Stimulated activated effector memory CD8-positive, alpha-beta T cell treated with anti-CD3 and anti-CD28 coated beads, Interleukin-12 subunit alpha, Interleukin-12 subunit beta, amount 100 ng/mL, for 72 hours (primary cell): ENCODE measurements at places on chromosomes 5 and 9.

DNA sequence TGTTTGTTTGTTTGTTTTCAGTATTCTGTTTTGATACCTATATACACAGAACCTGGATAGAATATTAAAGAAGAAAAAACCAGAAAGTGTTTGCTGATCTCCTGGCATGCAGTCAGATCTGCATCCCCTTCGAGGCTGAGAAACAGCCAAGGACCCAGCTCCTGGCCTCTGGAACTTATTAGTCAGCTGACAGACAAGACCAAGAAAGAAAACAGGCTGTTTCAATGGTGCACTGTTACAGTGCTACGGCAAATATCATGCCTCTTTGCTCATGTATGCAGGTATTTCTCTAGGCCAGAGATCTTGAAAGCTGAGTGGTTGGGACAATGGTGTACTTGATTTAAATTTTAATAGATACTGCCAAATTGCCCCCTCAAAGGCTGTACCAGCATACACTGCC lies 95.0 kb downstream of the C5orf15 start:
- no peak for DNase-seq

- DNase-seq: no peak
These were observed 21.6 kb downstream of the LNPEP start for GRCh38 chr5:96957254-96958049.

DNA sequence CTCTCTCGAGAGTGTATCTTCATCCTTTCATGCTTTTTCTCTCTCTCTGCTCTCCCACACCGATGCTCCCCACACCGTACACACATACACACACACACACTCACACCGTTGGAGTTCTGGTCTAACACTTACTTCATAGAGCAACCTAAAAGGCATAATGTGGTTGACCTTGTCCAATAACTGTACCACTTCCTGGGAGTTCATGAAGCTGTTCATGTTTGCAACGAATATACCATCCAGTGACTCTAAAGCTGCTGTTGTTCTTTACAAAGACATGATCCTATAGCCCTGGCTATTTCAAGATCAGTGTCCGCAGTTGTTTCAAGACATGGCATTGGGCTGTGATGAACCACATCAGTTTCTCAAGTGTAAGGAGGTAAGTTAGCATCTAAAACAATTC lies 10.0 kb downstream of the MEF2C start:
- DNase-seq: no peak

DNA sequence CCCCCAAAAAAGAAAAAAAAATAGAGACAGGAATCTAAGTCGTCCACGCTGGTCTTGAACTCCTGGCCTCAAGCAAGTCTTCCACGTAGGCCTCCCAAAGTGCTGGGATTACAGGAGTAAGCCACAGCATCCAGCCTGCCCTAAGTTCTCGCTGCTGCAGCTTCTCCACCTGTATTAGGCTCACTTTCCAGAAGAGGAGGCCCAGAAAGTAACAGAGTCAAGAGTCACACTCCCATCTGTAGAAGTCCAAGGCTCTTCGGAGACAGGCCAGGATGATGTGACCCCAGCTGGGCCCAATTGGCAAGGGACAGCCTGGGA lies 1.8 kb downstream of the EEIG1 start:
- DNase-seq: no peak

DNA sequence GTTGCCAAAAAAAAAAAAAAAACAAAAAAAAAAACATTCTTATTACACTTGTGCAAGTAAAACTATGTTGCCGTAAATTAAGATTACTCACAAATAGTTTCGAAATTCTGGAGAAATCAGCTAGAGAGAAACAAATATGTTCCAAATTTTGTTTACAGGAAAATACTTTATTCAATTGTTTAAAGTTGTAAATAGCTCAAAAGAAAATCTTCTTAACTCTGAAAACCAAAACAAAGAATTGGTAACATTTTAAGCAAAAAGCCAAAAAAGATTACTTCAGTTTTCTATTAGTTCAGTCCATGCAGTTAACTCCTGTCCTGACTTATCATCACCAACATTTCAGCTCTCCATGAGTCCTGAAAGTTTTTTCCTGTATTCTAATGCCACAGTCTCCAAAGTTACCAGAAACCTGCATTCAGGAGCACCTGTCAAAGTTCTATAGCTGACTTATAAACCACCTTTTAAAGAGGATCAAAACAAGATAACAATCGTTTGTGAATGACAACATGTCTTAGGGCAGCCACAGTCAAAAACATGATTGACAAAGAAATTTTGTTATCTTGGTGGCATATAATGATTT lies 194.1 kb downstream of the RANBP17 start:
- no peak for DNase-seq

GRCh38 chr9:97751531-97751930 lies 54.4 kb upstream of the XPA start:
- no peak for DNase-seq

DNA sequence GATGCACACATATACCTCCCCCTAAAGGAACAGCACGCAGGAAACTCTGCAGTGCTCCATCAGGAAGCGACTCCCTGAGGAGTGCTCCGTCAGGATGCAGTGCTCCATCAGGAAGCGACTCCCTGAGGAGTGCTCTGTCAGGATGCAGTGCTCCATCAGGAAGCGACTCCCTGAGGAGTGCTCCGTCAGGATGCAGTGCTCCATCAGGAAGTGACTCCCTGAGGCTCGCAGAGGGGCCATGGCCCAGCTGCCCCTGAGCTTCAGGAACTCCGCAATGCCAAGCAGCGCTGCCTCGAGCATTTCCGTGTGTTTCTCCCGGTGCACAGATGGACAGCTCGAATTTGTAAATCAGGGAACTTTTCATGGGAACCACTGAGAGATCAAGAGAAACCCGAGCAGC lies 88.1 kb downstream of the PAX5 start:
- DNase-seq: no peak

DNA sequence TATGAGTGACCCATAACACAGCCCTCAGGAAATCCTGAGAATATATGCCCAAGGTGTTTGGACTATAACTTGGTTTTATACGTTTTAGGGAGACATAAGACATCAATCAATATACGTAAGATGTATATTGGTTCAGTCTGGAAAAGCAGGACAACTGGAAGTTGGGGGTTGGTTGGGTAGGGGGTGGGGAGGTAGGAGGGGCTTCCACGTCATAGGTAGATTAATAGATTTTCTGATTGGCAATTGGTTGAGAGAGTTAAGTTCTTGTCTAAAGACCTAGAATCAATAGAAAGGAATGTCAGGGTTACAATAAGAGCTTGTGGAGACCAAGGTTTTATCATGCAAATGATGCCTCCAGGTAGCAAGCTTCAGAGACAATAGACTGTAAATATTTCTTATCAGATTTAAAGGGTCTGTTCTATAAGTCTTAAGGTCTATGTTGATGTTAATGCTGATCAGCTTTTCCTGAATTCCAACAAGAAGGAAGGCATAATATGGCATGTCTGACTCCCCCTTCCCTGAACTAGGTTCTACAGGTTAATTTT lies 2267.7 kb upstream of the ACO1 start:
- DNase-seq: no peak

GRCh38 chr5:164504141-164504772 lies 998.8 kb downstream of the MAT2B start:
- no peak for DNase-seq

- no peak for DNase-seq
These were observed 71.2 kb upstream of the CNTLN start for GRCh38 chr9:17063535-17064135.

GRCh38 chr5:56558131-56558745 lies 257.1 kb upstream of the MAP3K1 start:
- no peak for DNase-seq

- DNase-seq: no peak
These were observed 158.5 kb upstream of the ELL2 start for GRCh38 chr5:96120120-96120519.

GRCh38 chr5:74424162-74424868 lies 216.2 kb downstream of the ENC1 start:
- DNase-seq: no peak

GRCh38 chr5:138369706-138370105 lies 17.2 kb downstream of the KDM3B start:
- DNase-seq: no peak

DNA sequence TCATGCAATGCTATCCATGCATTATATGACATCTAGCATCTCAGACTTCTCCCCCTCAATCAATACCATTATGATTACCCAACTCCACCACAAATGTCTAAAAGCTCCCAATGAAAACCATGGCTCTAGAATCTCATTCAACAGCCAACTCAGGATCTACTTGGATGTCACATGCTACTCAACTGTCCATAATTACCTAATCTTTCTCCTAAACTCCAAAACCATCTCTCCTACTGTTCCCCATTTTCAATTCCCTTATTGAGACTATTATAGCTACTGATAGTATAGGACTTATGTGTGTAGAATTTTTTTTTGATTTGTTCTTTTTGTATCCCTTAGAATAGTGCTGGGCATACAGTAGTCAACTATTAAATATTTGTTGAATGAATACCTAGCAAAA lies 8.2 kb upstream of the STRBP start:
- no peak for DNase-seq

GRCh38 chr5:91182763-91183162 lies 200.4 kb downstream of the ARRDC3 start:
- DNase-seq: no peak

DNA sequence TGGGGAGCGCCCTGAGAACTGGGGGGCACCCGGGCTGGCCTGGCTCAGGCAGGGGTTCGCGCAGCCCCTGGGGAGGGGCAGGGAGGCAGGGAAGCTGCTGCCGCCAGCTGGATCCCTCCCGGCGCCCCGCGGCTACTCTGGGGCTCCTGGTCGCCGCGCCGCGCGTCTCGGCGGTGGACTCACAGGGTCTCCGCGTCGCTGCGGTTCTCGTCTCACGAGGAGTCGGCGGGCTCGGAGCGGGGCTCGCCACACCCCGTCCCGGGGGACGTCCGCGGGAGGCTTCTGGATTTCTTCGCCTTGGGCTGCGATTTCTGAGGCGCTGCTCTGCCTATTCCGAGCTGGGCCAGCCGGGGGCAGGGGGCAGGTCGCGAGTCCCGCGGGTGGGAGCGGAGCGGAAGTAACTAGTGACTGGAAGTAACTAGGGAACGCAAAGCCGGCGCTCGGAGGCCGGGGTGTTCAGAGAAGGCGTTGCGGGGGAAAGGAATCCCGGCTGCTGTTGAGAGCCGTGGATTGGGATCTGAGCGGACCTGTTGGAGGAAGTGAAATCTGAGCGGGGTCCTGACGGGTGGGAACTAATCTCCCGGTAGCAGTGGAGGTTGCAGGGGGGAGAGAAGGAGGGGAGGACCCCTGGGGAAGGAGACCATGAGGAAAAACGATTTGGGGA lies 511 bp downstream of the CYSTM1 start:
- peak; percentile 47 for DNase-seq

- DNase-seq: no peak
These were observed 23.8 kb upstream of the CAMLG start for GRCh38 chr5:134714541-134714940.

- no peak for DNase-seq
These were observed 98.6 kb downstream of the ICE1 start for GRCh38 chr5:5521029-5521428.

DNA sequence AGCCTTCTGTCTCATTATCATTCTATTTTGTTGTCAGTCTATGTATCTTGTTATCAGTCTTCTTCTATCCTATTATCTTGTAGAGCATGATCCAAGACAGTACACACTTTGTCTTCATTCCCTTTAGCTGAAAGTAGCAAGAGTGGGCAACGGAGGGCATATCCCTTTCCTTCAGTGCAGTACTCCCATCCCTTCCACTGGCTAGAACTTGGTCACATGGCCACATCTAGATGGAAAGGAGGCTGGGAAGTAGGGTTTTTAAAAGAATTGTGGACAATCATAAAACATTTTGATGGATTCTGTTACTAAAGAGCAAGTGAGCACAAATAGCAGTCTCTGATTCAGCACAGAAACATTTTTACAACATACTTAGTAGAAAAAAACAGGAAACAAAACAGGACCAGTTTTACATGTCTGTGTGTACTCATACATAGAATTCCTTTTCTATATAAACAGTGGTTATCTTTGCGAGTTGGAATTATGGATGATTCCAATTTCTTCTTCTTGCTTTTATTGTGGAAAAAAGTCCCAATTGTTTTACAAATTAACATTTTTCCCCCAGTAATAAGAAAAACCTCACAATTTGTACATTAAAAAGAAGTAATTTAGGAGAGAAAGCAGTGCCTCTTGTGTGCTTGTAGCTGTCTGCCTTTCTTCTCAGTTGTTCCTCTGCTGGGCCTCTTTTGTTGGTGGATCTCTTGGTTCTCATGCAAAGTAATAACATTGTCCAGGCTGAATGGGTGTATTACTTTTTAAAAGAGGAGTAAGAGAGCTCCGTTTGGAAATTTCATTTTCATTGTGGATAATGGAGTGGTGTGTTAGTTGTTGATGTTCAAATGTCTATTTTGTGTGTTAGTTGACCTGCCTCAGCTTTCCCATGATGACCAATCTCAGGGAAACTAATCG lies 410.9 kb upstream of the TRPC7 start:
- no peak for DNase-seq

DNA sequence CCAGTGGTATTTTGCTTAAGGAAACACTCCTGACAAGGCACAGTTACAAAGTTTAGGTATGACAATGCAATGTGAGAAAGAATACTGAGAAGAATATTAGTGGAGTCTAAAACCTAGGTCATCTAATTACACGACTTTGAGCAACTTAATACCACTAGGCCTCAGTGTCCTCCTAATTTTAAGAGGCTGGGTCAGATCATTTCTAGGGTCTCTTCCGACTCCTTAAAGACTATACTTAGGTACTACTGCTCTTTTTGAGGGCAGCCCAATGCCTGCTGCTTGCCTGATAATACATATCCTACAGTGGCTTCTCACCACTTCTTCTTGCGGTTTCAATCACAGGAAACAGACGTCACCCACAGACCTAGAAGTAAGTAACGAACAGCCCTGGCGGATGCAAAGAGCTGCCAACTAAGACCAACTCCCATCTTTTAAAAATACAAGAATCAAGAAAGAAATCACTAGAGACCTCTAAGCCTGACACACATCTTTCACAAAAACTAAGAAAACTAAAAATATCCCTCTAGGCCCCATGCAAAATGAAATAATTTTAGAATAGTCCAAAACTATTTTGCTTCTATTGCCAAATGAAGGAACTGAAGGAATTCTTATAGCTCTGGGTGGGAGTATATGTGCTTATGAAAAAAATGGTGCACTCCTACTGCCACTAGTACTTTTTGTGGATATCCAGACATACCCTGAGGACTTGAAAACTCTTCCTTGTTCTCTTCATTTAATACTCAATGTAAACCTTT lies 13.1 kb downstream of the DIAPH1 start:
- peak; percentile 79 for DNase-seq

GRCh38 chr5:65334077-65334476 lies 147.6 kb downstream of the ADAMTS6 start:
- DNase-seq: no peak

- DNase-seq: no peak
These were observed 87.0 kb downstream of the ADAMTS19 start for GRCh38 chr5:129547137-129547536.

- no peak for DNase-seq
These were observed 23.0 kb upstream of the MTAP start for GRCh38 chr9:21779397-21779796.

GRCh38 chr9:10387282-10387681 lies 225.5 kb downstream of the PTPRD start:
- DNase-seq: no peak

GRCh38 chr5:6496207-6496584 lies 47.5 kb downstream of the UBE2QL1 start:
- peak; percentile 62 for DNase-seq

- DNase-seq: no peak
These were observed 9.9 kb upstream of the GRHPR start for GRCh38 chr9:37412431-37413151.

- DNase-seq: no peak
These were observed 233.8 kb downstream of the GAS1 start for GRCh38 chr9:86713470-86713869.
